ENCODE measurements at places on chromosomes 3 and 15. TPM values are rescaled to one million over a fixed set of nuclear protein-coding genes. Genes with fewer than 3 reads are reported as not detected.

The CEP152 gene
- total RNA-seq = 3.9 TPM

The ZMYND10 gene
- 0.94 TPM for total RNA-seq

The SEC62 gene
- 71.9 TPM for total RNA-seq

The GXYLT2 gene
- 1.6 TPM for total RNA-seq

The PLXNA1 gene
- total RNA-seq = 24.7 TPM

The CTNNB1 gene
- 166 TPM for total RNA-seq
